ENCODE measurements at places on chromosomes 5 and 9.

- DNase-seq = no peak
Observed at GRCh38 chr9:27193886-27194285, 84.9 kb downstream of the TEK start.

GRCh38 chr5:142427015-142427364 is 102.2 kb upstream of the SPRY4 start:
- no peak for DNase-seq

DNA sequence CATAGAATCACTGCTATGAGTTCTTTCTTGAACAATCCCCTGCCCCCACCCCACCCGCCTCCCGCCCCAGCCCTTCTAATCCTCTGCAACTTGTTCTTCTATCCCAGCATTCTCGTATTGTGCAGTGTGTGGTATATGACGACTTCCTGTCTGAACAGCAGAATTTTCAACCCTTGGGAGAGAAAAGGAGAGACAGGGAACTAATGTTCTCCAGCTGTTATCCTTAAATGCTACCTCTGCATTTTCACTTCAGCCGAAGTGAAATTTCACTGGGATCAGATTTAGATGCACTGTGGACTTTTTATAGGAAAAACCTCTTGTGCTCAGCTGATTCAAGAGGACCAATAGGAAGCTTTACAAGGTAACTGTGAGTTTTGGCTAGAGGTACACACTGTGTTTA is 2.2 kb downstream of the FBXL7 start:
- no peak for DNase-seq

- DNase-seq = no peak
Observed at GRCh38 chr5:171865471-171865870, 79.9 kb downstream of the SMIM23 start.

DNA sequence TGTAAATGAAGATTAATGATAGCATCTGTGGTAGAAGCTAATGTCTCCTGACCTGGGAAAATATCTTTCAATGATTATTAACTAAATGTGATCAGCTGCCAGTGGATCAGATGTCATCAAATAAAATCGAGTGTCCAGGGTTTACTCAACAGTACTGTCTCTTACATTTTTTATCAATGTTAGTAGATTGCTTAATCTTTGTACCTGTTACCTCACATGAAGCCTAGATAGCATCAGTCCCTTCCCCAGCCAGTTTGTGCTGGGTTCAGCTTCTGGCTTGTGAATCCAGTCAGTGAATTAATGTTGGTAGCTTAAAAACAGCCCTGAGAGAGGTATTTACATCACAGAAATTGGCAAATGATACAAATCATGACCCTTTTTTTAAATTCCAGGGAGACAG is 134.4 kb downstream of the GHR start:
- DNase-seq = no peak

GRCh38 chr5:166576323-166576722 is 1715.1 kb upstream of the WWC1 start:
- no peak for DNase-seq

GRCh38 chr5:100659080-100659795 is 124.1 kb downstream of the FAM174A start:
- DNase-seq = no peak

- DNase-seq = peak; percentile 22
Observed at GRCh38 chr5:95720094-95720786, 10.9 kb upstream of the RHOBTB3 start.

DNA sequence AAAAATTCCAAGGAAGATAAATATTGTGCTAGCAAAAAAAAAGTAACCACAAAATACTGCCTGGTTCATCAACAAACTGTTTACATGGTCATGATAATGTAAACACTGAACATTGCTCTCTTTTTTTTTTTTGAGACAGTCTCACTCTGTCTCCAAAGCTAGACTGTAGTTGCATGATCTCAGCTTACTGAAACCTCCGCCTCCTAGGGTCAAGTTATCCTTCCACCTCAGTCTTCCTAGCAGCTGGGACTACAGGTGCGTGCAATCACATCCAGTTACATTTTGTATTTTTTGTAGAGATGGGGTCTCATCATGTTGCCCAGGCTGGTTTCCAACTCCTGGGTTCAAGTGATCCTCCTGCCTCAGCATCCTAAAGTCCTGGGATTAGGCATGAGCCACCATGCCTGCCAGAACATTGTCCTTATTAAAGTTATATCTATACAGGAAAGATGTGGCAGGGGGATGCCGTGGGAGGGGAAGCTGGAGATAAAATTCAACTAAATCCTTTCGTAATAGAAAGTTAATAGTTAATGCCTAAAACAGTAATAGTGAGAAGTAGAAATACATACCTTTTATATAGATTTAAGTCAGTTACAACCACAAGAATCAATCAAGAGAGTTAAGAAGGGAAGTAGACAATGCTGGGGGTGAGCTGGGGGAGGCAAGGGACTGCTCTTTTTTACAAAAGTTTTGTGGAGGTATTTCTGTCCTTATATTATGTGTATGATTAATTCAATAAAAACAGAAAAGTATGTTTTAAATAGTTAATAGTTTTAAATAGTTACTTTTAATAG is 52.3 kb downstream of the RGMB start:
- DNase-seq = no peak

- no peak for DNase-seq
Observed at GRCh38 chr9:114460513-114461199, 44.6 kb downstream of the WHRN start.

GRCh38 chr9:116951588-116952435 is 264.7 kb downstream of the TRIM32 start:
- no peak for DNase-seq

- DNase-seq = no peak
Observed at GRCh38 chr5:15439801-15440200, 60.2 kb upstream of the FBXL7 start.

GRCh38 chr5:135205632-135206349 is 171.8 kb upstream of the PITX1 start:
- no peak for DNase-seq

GRCh38 chr5:95022967-95023695 is 261.8 kb downstream of the MCTP1 start:
- DNase-seq = no peak

DNA sequence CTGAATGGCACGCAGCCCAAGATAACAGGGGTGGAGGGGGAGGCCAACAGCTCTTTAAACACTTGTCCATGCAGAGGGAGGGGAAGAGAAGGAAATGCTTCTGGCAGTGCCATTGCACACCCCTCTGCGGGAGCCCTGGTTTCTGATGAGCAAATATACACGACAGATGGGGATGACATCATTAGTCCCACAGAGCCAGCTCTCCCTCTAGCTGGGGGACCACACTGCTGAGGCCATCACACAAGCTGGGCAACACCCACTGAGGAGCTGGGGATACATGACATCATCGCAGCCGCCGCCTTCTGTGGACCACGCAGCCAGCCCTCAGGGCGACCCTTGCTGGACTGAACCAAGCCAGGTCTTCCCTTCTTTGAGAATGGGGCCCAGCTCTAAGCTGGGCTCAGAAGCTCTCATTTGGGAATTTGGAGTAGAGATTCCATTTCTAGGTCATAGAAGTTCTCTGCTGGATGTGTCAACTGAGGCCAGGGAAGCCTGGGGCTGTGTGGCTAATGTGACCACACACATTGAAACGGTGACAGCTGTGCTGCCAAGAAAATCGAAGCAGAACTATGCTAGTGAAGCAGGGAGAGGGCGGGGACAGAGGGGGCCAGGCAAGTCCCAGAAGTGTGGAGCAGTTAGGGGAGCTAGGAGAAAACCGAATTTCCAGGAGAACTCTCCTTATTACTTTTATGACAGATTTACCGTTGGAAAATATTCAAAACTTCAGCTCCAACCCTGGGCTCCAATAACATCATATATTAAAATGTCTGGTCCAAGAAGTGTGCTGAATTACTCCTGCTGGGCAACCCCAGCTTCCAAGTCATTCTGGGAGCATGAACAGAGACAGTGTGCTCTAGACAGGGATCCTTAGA is 79.5 kb downstream of the PRRT1B start:
- DNase-seq = peak; percentile 5

- no peak for DNase-seq
Observed at GRCh38 chr9:137716694-137717287, 98.0 kb downstream of the EHMT1 start.

DNA sequence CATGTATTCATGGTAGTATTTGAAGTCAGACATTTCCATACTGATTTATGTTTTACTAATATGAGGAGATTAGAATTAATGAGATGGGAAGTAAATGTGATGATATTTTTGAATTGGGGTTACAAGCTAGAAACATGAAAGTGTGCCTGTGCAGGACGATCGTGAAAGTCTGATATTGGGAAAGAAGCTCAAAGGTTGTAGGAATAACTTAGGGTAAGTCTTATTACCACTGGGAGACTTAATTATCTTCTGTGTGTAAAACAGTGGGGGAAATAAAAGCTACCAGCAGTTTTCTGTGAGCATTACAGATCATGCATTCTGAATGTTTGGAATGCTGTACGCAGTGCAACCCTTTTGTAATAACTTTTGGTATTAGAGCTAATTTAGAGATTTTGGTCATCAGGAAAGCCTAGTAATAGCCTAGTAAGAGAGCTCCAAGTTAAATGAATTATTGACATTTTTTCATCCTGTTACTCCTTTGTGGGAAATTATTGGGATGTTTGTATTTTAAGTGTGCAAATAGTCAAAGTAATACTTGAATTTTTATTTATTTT is 153.9 kb downstream of the PCSK5 start:
- no peak for DNase-seq

- no peak for DNase-seq
Observed at GRCh38 chr5:26439121-26439520, 599.3 kb downstream of the CDH9 start.

All from NCI-H774 (cell line).